ENCODE measurements at places on chromosomes 7 and 10.

GRCh38 chr10:34374356-34375045, 440.6 kb downstream of the PARD3 start:
- no peak for DNase-seq

DNA sequence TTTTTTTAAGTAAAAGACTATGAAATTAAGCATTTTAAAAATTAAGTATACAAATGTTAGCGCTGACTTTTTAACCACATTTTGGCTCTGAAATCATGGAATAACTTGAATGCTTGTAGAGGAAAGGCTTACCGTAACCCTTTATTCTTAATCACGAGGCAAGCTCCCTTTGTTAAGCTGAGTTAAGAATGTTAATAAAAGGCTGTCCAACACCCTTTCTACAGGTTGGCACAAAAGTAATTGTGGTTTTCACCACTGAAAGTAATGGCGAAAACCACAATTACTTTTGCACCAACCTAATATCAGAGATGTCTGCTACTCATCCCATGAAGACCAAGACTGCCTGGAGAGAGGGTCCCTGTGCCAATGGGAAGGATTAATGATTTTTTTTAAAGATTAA, 70.6 kb downstream of the STK17A start:
- no peak for DNase-seq

GRCh38 chr10:20088061-20088701, 271.9 kb downstream of the PLXDC2 start:
- no peak for DNase-seq

- no peak for DNase-seq
These were observed 32.5 kb upstream of the TRUB1 start for GRCh38 chr10:114905450-114905849.

DNA sequence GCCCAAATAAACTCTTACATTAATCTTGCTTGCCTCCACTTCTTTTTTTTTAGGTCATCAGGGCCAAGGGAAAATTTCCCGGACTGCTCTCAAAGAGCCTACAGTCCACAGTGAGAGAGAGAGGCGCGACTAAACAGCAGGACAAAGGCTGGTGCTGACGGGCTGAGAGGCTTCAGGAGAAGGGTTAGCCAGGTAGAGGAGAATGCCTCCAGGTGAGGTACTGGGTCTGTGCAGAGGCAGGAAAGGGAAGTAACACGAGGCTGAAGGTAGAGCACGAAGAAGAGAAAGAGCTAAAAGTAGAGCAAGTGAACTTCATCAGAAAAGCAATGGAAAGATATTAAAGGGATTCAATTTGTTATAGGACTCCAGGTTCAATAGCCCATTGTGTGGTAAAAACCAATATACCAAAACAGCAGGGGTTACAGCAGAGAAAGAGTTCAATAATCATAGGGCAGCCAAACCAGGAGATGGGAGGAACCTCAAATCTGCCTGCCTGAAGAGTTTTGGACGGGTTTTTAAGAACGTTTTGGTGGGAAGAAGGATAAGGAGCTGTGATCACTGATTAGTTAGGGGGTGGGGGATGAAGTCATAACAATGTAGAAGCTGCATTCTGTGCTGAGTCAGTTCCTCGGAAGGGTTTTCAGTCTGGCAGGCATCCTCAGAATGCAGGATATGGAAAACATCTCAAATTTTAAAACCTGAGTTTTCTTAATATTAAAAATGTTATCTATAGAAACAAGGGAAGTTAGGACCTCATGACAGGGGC, 171.5 kb downstream of the AKR1D1 start:
- DNase-seq, result no peak

GRCh38 chr10:63094881-63095280, 38.2 kb upstream of the NRBF2 start:
- no peak for DNase-seq

Measured in epithelial cell of proximal tubule (primary cell).